Hematopoietic multipotent progenitor cell treated with erythropoietin and hydrocortisone succinate and interleukin-3 and kit ligand, for 4 days (in vitro differentiated cells): ENCODE measurements at places on chromosomes 13 and 19.

DNA sequence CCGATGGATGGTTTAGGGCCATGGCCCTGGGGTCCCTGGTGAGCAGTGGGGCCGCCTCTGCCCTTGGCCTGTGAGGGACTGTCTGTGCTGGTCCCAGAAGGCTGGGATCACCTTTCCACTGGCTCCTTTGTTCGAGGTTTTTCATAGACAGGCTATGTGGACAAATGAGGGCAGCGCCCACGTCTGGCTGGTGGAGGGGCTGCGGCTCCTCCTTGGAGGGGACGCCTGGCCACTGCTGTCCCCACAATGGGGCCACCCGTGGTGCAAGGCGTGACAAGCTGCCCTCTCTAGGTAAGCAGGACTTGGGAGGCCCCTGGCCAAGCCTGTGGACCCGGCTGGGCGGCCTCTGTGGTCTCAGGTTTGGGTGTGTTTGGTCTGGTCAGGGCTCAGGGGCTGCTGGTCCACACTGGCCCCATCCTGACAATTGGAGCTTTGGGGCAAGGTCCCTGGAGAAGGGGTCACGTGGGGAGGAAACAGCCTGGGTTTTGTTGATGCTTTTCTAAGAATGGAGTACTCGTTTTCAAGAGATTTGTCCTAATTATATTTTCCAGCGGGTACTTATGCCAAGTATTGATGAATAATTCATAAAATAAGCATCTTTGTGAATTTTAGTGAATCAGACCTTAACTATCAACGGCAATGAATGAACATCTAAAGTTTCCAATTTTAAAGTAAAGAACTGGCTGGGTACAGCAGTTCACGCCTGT lies 33.3 kb downstream of the MCF2L start:
- no peak for DNase-seq

DNA sequence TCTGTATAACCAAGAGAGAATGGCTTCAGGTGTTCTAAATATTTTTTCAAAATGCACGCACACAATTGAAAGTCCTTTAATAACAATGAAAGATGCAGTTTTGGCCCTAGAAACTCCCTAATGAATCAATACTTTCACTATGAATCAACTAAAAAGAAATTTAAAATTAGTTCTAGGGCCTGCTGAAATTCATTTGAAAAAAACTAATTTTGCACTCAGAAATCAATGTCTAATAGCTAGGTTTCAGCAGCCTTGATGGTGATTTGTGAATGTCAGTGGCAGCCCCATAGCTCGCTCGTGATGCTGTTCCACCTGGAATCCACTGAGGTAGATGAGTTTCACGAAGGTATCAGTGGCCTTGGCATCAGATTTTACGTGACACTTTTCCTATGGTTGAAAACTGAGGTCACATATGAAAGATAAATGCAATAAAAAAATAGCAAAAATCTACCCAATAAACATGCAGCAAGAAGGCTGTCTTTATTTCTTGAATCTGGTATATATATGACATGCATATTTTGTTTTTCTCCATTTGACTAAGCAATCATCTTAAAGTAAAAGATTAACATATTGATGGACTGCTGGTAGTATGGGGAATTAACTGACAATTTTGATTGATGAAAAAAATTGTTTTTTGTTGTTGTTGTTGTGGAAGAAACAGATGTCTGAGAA lies 141.0 kb downstream of the AKAP11 start:
- DNase-seq, result no peak

DNA sequence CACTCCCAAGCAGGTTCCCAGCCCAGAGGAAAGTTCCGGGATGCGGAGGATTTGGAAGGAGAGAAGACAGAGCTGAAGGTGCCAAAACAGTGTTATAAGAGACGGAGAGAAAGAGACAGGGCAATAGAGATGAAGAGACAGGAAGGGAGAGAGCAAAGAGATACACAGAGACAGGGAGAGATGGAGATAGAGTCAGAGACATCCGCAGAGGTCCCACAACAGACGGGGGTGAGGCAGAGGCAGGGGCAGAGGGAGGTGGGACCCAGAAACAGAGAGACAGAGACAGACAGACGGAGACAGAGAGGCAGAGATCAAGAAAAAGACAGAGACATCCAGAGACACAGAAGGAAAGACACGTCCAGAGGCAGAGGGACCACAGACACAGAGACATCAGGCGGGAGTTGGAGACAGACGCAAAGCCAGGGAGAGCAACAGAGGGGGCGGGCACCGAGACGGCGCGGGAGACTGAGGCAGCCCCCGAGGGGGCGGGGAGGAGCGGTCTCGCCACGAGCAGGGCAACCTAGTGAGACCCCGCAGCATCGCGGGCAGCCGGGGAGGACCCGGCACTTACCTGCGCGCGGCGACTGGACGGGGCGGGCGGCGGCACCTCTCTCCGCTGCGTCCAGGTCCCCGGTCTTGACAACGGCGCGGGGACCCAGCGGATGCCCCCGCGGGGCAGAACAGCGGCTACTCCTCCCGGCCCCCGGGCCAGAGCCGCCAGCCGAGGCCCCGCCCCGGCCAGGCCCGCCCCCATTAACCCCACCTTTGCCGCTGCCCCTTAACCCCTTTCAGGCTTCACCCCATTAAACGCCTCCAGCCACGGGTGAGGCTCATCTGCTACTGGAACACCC lies at the start of gene GPR4:
Gene GPR4, minus strand, starts transcription at position 689 of the 851 bp plus-strand sequence. CDS start 10,346 bp downstream, outside the sequence.
- DNase-seq, result peak; percentile 59

DNA sequence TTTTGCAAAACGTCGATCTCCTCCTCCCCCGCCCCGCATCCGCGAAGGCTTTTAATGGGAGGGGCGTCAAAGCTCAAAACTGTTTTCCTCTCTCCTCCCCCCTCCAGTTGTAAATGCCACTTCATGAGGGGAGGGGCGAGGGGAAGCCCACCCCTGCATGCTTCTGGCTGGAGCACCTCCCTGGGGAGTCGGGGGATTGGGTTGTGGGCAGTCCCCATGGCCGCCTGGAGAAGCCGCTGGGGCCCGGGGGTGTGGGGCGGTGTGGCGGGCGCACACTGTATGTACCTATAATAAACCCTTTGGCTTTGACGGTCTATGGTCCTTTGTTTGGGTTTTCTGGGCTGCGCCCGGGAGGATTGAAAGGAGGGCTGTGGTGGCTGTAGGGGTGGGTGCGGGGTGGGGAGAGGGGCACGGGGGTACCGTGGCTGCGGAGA lies 505 bp upstream of the SHKBP1 start:
- no peak for DNase-seq

DNA sequence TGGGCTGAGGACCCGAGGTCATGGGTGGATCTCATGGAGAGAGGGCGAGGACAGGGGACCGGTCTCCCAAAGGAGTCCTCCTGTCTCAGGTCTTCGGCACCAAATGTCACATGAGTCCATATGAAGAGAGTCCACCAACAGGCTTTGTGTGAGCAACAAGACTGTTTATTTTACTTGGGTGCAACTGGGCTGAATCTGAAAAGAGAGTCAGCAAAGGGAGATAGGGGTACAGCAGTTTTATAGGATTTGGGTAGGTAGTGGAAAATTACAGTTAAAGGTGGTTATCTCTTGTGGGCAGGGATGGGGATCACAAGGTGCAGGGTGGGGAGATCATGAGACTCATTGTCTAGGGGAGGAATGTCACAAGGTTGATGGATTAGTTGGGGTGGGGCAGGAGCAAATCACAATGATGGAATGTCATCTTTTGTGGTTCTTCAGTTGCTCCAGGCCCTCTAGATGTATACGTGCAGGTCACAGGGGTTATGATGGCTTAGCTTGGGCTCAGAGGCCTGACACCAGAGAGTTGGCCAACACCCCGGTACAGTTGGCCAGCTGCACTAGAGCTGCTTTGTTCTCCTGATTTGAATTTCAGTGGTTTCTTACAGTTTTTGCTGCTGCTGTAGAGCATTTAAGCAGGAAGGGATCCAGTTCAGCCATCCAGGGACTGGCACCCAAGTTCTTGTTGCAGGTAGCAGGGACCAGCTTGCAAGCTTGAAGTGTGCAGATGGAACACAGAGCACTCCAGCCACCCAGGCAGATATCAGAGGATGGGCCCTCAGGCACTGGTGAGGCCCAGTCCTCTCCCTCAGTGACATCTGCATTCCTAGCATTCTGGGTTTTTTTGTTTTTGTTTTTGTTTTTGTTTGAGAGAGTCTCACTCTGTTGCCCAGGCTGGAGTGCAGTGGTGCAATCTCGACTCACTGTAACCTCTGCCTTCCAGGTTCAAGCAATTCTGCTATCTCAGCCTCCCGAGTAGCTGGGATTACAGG lies 26.4 kb upstream of the IGFL1 start:
- peak; percentile 40 for DNase-seq

DNA sequence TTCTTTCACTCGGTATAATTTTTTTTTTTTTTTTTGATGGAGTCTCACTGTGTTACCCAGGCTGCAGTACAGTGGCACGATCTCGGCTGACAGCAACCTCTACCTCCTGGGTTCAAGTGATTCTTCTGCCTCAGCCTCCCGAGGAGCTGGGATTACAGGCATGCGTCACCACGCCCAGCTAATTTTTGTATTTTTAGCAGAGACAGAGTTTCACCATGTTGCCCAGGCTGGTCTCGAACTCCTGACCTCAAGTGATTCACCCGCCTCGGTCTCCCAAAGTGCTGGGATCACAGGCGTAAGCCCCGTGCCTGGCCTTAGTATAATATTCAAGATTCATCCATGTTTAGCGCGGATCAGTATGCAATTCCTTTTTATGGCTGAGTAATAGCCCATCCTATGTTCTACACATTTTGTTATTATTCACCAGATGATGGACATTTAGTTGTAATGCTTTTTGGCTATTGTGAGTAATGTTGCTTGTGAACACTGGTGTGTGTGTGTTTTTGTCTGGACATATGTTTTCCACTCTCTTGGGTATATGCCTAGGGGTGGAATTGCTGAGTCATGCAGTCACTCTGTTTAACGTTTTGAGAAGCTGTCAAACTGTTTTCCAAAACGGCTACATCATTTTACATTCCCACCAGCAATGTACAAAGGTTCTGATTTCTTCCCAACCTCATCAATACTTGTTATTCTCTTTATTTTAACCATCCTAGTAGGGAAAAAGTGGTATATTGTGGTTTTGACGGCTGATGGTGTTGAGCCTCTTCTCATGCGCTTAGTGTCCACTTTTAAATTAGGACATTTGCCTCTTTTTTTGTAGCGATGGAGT lies 22.9 kb downstream of the PLEKHF1 start:
- DNase-seq, result peak; percentile 63

DNA sequence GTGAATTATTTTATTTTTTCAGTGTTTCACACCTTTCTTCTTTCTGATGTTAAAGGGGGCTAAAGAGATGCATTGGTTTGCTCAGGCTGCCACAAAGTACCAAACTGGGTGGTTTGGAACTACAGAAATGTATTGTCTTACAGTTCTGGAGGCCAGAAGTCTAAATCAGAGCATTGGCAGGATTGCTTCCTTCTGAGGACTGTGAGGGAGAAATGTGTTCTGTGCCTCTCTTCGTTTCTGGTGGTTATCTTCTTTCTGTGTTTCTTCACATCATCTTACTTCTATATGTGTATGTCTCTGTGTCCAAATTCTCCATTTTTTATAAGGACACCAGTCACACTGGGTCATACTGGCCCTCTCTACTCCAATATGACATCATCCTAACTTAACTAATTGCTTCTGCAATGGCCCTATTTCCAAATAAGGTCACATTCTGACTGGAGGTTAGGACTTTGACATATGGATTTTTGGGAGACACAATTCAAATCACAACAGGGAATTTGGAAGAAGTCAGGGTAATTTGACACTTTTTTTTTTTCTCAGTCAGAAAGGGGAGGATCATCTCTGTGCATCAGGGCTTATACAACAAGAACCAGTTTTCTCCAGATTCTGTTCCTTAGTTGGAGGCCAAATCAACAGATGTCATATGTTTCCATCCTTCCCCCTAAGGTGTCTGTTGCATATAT lies 188.2 kb downstream of the KCNRG start:
- no peak for DNase-seq

- DNase-seq, result no peak
Observed at GRCh38 chr13:68714292-68714691, 1393.3 kb upstream of the ATXN8OS start.

- no peak for DNase-seq
Observed at GRCh38 chr13:40061466-40062450, 406.3 kb downstream of the COG6 start.

- no peak for DNase-seq
Observed at GRCh38 chr19:16345457-16345856, 20.8 kb downstream of the KLF2 start.

GRCh38 chr19:22523940-22524339 lies 101.8 kb upstream of the ZNF98 start:
- DNase-seq, result no peak

GRCh38 chr19:33214596-33214995 lies 11.1 kb downstream of the SLC7A10 start:
- peak; percentile 29 for DNase-seq

- DNase-seq, result peak; percentile 83
Observed at GRCh38 chr19:5967994-5968430, 9.9 kb downstream of the RANBP3 start.

DNA sequence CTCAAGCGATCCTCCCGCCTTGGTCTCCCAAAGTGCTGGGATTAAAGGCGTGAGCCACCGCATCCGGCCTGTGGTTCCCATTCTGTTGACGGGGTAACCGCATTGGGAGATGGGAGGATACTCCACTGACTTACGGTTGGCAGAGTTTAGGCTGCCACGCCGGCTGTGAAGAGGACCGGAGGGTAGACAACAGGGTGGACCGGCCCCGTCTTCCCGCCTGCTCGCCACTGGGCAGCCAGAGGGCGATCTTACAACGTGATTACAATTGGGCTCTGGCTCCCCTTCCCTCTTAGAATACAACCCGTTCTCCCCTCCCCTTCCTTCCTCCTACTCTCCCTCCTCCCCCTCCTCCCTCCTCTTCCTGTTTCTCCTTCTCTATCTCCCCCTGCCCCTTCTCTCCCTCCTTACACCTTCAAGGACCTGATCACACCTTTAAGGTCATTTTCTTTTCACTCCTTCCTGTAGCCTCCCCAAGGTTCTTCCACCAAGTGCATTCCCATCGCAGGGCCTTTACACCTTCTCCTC lies 957 bp upstream of the CCDC194 start:
- peak; percentile 90 for DNase-seq

- DNase-seq, result no peak
Observed at GRCh38 chr19:24029941-24030636, 56.9 kb upstream of the ZNF254 start.

- peak; percentile 13 for DNase-seq
Observed at GRCh38 chr13:70324519-70324918, 216.3 kb upstream of the KLHL1 start.

DNA sequence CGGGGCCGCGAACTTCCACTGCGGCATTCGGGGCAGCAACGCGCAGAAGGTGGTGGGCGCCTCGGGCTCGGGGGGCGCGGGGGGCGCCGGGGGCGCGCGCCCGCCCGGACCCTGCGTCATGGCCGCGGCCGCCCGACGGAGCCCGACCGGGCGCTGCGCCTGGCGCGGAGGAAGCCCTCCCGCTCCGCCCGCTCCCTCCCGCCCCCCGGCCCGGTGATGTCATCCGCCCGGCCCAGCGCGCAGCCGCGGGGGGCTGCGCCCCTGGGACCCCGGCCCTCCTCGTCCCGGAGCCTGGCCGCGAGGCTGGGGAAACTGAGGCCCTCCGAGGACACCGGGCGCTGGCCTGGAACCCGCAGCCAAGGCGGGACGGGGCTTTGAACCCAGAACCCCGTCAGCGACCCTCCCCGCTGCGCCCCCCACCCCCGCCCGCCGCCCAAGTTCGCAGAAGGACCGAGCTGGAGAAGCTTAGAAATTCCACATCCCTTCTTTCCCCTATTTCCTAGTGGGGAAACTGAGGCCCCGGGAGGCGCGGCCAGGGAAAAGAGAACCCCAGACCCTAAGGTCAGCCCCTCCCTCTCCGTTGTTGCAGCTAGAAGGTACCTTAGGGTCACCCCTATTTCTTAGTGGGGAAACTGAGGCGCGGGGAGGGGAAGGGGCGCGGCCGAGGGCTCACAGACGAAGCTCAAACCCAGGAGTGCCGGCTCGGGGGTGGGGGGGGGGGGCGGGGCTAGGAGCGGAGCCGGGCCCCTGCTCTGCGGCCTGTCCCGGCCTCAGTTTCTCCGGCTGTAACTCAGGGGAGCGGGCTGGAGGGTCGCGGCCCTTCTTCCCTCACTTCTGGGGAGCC lies at the start of gene SHC2:
Gene SHC2, minus strand, starts transcription at position 157 of the 844 bp plus-strand sequence. Its CDS starts 37 bp downstream, at position 120.
- no peak for DNase-seq
